ENCODE measurements at places on chromosomes 3 and 15. TPM values are rescaled to one million over a fixed set of nuclear protein-coding genes. Genes with fewer than 3 reads are reported as not detected.

DNA sequence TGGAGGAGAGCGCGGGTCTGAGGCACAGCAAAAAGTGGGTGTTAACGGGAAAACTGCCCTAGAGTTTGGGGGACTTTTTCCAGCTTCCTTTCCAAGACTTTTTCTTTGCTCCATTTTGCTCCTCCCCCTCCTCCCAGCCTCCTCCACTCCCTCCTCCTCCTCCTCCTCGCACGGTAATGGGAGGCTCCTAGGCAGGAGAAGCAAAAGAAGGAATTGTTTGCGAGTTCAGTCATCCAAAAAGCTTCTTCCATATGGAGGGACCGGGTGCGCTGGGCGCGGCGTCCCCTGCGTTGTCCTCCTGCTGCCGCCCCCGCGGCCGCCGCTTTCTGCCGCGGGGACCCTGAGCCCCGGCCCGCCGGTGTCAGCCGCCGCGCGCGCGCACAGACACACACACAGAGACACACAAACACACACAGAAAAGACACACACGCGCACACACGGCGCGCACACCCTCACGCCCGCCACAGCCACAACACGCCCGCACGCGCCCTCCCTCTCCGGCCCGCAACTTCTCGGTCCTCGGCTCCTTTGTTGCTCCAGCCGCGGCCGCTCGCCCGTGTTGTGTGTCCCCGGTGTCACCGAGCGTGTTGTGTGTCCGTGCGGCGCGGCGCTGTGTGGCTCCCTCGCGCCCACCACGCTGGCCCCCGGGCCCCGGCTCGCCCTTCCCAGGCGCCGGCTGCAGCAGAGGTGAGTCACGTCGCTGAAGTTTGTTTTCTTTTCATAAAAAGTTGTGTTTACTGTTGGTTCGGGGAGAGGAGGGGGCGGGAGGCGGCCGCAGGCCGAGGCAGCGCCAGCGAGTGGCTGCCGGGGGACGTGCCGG, at the start of gene BOC:
Gene BOC (plus strand): TSS at position 228 of the 820 bp plus-strand sequence. CDS start 38,246 bp downstream, outside the sequence.
- peak; percentile 89 for DNase-seq

GRCh38 chr3:187725653-187726370, 19.5 kb downstream of the BCL6 start:
- peak; percentile 33 for DNase-seq

DNA sequence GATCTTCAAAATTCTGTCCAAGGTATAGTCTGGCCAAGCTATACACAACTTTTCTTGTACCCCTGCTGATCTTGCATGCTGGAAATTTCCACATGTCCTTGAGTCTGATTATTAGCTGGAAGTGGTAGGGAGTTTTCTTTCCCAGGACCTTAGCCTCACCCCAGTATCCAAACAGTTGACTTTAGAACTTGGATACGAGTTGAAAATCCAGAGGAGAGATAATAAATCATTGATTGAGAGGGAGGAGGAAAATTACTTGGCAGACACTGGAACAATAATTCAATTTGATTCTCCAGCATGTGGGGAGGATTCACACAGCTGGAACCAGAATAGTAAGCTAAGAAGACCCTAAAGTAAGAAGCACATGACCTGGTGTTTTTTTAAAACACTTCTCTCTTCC, 116.4 kb downstream of the IL5RA start:
- DNase-seq = no peak

DNA sequence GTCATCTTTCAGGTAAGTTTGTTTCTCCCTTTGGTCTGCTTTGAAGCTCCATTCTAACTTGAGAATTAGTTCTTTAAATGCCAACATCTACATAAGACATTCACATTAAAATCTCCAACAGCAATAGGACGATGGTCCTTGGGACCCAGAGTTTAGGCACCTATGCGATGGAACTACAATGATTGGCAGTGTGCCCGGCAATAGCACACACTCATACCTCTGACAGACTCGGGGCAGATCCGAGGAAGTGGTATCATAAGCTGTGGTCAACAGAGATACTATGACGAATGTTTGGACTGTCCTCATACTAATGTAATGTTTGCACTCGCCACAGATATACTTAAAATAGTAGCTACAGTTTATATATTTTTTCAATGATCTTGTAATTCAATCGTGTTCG, 34.2 kb upstream of the NR2F2 start:
- no peak for DNase-seq

DNA sequence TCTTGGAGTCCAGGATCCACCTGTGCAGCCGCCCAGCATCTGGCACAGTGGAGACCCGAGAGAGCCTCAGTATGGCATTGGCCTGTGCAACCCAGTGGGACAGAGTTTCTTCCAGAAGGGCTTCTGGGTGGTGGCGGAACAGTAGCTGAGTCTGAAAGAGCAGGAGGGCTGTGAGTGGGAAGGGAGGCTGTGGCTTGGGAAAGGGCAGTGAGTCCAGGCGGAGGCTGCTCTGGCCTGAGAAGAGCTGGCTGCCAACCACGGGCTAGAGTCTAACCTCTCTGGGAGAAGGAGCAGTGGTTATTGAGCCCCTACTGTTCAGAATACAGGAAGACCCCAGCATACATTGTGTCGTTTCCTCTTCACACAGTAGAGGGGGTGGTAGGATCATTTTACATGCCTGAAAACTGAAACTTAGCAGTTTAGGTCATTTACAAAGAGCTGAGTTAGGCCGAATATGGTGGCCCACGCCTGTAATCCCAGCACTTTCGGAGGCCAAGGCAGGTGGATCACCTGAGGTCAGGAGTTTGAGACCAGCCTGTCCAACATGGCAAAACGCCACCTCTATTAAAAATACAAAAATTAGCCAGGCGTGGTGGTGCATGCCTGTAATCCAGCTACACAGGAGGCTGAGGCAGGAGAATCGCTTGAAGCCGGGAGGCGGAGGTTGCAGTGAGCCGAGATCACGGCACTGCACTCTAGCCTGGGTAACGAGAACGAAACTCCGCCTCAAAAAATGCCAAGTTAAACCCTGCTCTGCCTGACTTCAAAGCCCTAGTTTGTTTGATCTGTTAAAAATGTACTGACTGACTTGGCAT, 3.2 kb downstream of the AEN start:
- DNase-seq = peak; percentile 69

GRCh38 chr3:196237203-196237602, 20.9 kb downstream of the SLC51A start:
- DNase-seq = no peak

The FBXO40 gene
- total RNA-seq = under 0.01 TPM

DNA sequence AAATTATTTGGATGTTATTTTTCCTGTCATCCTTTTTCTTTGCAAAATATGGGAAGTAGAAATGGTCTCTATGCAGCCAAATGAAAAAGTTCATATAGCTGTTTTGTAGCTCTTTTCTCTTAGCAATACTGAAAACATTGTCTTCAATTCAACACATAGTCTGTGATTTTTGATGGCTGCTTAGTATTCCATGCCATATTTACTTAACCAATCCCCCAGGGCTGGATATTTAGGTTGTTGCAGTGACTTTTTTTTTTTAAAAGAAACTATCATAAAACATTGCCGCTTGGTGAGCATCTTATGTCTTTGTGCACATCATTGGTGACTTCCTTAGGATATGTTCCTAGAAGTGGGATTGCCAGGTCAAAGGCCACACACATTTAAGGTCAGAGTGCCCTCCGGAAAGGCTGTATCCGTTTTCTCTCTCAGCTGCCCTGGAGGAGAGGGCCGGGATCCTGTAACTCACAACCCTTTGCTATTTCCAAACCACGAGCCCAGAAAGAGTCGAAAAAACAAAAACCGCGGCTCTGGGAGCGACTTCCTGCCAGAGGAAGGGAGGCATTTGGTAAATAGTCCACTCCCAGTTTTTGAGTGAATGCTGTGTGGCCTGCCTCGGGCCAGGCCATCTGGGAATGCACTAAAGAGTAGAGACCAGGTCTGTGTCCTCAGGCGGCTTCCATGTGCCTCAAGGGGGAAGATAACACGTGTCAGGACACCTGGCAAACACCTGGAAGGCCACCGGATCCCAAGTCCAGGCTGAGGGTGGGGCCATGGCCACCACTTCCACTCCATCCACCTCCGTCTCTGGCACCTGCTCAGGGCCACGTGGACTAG, 41.9 kb downstream of the SMAD6 start:
- no peak for DNase-seq

GRCh38 chr15:83105440-83105839, 2.0 kb upstream of the TM6SF1 start:
- no peak for DNase-seq

DNA sequence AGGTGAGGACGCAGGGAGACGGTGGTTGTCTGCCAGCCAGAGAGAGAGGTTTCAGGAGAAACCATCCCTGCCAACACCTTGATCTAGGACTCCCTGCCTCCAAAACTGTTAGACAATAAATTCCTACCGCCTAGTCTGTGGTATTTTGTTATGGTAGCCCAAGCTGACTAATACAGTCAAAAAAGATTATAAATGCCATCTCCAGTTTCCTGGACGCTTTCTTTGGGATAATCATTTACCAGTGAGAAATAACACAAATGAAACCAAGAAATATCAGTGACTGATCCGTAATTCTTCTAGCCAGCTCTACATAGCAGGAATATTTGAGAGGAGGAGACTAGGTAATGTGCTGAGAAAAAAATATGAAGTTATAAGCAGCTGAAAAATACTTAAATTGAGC, 707.8 kb upstream of the LMCD1 start:
- DNase-seq = no peak

The SFMBT1 gene
- total RNA-seq = 22.2 TPM

DNA sequence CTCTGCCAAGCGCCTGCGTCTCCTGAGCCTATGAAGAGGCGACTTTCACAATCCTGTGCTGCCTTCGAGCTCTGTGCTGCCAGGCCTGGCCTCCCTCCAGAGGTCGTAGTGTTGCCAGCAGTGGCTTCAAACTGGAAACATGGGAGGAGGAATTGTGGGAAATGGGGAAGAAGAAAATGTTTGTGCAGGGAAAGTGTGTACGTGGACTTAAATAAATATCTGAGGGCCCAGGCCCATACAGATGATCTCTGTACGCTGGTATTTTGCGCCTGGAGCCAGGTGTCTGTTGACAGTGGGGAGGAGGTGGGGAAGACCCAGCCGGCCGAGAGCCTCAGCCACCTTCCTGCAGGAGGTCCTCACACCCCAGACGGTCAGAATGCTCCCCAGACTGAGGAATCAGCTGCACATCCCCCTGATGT, 44.6 kb downstream of the ZBTB38 start:
- DNase-seq = no peak

- no peak for DNase-seq
Measured at GRCh38 chr3:21528291-21528995, 222.6 kb downstream of the ZNF385D start.

- no peak for DNase-seq
Measured at GRCh38 chr15:71686221-71687050, 123.9 kb upstream of the NR2E3 start.

DNA sequence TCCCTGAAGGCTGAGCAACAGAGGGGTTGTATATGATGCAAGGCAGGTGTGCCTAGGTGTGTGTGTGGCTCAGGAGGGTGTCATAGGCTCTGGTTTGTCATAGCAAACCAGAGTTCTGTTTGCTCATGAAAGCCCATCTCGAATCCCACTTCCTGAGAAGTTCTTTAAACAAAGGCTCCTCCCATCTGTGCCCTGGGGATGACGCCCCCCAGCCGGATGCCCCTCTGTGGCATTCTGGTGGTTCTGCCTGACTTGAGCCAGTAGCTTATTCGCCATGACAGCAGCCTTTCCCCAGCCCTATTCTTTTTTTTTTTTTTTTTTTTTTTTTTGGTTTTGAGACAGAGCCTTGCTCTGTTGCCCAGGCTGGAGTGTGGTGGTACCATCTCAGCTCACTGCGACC, 45.4 kb downstream of the PDIA5 start:
- no peak for DNase-seq

DNA sequence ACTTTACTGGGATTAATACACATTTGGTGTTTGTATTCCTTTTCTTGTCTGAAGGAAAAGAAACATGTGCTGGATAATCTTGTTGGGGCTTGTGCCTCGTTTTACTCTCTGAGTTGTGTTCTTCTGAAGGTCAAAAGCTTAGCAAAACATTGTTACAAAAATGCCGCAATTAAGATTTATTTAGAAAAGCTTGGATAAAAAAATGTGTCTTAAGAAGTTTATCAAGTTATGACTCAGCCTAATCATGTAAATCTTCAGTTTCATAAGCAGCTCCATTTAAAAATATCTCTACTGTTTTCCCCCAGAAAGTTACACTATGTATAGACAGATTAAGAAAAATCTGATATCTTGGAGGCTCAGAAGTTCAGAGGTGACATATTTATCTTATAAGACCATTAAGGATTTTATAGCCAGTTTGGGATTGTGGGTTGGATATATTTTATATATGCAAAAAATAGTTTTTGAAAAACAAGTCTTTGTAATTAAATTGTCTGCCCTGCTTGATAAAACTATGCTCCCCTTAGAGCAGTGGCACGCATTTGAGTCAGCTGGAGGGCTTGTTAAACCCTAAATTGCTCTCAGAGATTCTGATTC, 56.5 kb downstream of the CLDN11 start:
- no peak for DNase-seq

DNA sequence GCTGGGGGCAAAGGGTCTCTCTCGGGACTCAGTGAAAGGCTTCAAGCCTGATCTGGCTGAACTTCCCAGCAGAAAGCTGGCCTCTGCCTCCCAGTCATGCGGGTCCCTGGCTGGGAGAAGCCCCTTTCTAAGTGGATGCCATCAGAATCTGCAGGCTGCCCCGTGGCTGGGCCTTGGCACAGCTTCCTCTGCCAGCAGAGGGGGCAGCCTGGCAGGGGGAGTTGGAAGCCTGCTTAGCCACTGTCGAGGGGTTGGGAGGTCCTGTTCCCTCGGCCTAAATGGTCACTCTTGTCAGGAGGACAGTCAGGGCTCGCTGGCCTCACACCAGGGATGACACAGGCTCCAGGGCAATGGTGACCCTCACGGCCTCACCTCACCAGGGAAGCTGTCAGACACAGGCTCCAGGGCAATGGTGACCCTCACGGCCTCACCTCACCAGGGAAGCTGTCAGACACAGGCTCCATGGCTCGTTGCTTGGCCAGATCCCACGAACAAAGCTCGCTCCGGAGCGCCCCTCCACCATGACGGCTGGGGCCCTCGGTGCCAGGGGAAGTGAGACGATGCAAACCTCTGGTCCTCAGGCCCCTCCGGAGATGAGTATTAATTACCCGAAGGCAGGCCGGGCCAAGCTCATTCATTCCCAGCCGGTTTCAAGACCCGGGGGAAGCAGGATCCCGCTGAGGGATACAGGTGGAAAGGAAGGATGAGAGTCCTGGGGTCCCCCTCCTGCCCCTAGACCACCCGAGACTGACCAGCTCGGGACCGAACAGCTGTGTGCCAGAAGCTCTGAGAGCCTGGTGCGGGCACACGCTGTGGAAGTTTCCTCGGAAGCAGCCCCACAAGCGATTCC, 151.0 kb downstream of the CHSY1 start:
- peak; percentile 58 for DNase-seq
